Left ventricle myocardium superior (tissue), 1 donor: ENCODE measurements at places on chromosomes 7 and 10.

DNA sequence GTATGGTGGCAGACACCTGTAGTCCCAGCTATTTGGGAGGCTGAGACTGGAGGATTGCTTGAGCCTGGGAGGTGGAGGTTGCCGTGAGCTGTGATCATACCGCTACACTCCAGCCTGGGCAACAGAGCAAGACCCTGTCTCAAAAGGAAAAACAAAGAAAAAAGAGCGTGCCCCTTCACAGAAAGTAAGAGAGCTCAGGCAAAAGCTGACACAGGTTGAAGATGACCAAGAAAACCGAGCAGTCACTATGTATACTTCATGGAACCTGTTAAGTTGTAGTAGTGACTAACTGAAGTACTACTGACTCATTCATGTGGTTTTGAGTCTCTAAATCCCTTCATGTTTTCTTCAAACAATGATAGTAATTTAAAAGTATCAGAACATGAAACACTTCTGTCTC is 1.2 kb upstream of the PRRT4 start:
- no peak for DNase-seq

- DNase-seq = peak; percentile 90
Observed at GRCh38 chr10:87817609-87818504, at the start of gene ATAD1. TSS of gene ATAD1 (minus strand) at chr10:87818226. CDS start at chr10:87814599, 3,627 bp downstream.

GRCh38 chr7:120554960-120555571 is 282.1 kb downstream of the KCND2 start:
- no peak for DNase-seq

DNA sequence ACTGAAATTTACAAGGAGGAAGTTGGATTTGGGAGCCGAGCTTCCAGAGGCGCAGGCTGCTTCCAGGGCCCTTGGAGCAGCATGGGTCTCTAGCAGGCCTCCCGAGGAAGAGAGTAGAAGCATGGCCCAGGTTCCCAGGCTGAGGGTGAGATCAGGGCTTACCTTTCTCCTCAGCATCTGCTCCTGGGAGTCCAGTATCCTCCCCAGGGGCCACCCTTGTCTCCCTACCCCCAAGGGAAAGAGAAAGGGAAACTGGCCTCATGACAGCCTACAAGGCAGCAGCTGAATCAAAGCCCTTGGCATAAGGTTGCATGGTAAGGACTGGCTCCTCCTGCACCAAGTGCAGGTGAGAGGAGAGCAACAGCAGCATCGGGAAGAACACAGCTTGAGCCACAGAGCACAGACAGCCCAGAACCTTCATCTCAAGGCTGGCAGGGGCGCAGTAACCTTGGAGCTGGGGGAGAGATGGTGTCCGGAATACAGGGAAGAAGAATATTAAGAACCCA is 114.5 kb downstream of the MARCHF5 start:
- DNase-seq = no peak

- no peak for DNase-seq
Observed at GRCh38 chr7:126667742-126668366, 584.9 kb downstream of the GRM8 start.

- no peak for DNase-seq
Observed at GRCh38 chr10:6667679-6668270, 87.7 kb upstream of the PRKCQ start.

GRCh38 chr7:16098585-16099179 is 322.7 kb downstream of the CRPPA start:
- no peak for DNase-seq

DNA sequence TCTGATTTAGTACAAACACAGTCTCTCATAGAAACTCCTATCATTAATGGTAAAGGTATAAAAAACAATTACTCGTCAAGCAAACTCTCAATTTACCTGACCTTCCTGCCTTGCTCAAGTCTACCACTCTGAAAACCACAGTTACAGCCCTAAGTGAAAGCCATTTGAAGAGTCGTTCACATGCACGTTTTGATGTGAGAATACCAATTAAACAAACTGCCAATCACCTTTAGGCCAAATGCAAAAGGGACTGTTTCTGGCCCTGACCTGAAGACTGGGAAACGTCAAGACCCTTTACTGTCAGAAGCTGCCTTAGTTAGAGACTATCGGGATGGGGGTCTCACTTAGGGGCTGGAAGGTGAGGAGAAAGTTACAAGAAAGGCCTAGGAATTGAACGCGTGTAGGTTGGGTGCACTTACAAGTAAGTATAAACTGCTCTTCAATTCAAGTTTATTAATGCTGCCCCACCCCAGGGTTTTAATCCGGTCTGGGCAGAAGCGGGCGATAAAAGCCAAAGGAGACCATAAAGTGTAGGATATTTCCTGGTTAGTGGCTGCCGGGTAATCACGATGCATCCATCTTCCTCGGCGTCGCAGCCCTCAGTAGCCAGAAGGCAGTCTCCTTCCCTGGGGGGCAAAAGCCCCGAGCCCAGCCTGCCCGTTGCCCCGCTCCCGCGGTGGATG is 935 bp downstream of the TM9SF3 start:
- DNase-seq = no peak

GRCh38 chr7:30162622-30163124 is 27.9 kb downstream of the MTURN start:
- no peak for DNase-seq

GRCh38 chr7:128275681-128276080 is 34.6 kb downstream of the LEP start:
- no peak for DNase-seq

DNA sequence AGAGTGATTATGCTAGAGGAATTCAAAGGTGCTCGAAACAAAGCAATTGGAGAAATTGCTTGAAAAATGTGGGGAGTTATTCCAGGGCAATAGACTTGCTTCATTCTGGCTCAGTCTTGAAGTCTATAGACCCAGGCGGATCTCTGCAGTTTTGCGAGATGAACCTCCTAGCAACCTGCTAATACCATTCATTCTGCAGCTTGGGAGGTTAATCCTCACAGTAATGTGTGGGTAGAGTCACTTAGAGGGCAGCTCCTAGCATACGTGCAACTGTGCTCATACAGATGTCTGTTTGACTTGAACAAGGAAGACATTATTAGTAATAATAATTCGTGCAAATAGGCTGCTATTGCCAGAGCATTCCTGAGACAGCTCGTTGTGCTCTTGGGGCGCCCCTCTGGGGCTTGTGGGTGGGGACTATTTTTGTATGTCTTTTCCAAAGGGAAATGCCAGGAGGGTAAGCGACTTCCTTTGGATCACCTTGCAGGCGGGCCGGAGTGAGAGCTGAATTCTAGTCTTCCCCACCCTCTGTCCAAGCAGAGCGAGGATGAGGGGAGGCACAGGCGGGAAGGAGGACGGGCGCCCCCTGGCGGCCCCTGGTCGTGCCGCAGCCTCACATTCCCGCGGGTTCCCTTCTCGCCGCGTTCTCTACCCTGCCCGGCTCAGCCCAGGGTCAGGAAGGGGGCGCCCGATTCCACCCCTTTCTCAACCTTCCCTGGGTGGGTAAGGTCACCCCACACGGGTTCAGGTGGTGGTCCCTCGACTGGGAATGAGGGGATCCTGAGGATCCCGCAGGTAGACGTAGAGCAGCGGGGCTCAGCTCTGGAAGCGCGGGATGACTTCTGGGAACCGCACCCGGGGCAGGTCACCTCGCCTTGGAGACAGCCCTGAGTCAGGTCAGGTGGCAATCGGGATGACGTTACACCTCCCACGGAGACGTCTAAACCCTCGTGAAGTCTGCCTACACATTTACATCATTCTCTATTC is 241.5 kb downstream of the PHTF2 start:
- DNase-seq = peak; percentile 49

GRCh38 chr7:1749864-1750466 is 79.9 kb downstream of the ELFN1 start:
- peak; percentile 74 for DNase-seq

- no peak for DNase-seq
Observed at GRCh38 chr10:124566222-124566888, 104.7 kb downstream of the LHPP start.

GRCh38 chr10:30029164-30029871 is 30.1 kb downstream of the JCAD start:
- no peak for DNase-seq

- DNase-seq = no peak
Observed at GRCh38 chr7:113175525-113176104, 57.3 kb upstream of the SMIM30 start.

GRCh38 chr7:70710011-70710480 is 421.9 kb upstream of the GALNT17 start:
- no peak for DNase-seq

GRCh38 chr7:16417906-16418305 is 3.4 kb downstream of the CRPPA start:
- no peak for DNase-seq

GRCh38 chr7:105600720-105601550 is 19.6 kb upstream of the EFCAB10 start:
- DNase-seq = no peak

DNA sequence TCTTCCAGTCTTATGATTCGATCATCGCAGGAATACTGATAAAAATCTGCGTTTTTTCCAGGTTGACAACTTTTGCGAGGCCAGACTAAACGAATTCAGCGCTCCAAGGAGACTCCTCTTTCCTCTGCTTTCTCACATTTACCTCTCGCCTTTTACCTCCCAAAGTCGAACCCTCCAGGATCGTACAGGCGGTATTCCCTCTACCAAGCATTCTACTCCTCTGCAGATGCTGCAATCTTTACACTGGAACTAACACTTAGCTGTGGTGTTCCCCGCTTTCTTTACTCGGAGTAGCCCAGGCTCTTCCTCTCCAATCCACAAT is 449 bp downstream of the NUDT5 start:
- no peak for DNase-seq

DNA sequence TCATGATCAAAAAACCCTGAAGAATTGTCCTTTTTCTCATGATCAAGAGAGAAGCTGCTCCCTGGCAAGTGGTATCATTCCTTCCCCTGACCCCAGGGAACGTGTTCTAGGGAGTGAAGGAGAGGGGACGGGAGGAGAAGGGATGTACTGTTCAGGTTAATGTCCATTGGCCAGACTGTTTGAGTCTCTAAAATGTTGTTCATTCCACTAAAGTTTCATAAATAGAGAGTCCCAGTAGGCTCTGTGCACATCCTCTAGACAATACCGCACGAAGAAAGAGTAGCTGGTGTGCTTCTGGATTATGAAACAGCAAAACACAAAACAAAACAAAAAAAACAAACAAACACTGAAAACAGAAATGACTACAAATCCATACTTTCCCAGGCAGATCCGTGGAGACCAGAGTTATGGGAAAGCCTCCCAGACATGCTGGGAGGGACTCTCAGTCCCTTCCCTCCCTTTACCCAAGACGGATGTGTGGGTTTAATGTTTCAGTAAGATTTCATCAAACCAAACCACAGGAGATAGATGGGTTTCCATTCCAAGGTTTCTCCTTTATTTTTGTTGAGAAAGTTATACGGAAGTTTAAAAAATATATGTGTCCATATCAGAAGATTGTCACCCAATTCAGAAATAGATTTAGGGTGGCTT is 66.5 kb upstream of the TNS3 start:
- no peak for DNase-seq

- no peak for DNase-seq
Observed at GRCh38 chr7:31782411-31782991, 95.5 kb downstream of the PPP1R17 start.

DNA sequence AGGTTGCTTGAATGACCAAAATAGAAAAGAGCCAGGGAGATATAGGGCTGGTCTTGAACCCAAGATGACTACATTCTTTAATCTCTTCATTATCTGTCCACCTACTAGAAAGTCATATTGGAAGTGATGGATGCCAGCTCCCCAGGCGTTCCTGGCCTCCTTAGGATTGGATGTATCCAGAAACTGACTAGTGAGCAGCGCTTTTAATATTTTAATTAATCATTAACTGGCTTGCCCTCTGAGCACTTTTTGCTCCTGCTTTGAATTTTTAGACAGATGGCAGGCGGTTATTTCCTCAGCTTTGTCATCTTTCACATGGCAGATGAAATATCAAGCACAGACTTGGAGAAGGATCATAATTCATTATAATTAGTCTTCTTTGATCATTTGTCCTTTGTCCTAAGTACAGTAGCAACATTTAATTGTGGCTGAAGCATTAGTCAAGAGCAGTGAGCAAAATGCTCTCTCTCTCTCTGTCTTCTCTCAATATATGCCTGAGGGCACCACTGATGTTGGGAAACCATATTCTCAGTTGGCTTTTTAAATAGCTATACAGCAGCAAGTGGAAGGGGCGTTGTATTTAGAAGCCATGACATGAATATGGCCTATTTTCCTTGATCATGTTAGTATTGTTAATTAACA is 588.0 kb downstream of the NRG3 start:
- DNase-seq = no peak

- no peak for DNase-seq
Observed at GRCh38 chr7:92653136-92653535, 62.9 kb upstream of the FAM133B start.

DNA sequence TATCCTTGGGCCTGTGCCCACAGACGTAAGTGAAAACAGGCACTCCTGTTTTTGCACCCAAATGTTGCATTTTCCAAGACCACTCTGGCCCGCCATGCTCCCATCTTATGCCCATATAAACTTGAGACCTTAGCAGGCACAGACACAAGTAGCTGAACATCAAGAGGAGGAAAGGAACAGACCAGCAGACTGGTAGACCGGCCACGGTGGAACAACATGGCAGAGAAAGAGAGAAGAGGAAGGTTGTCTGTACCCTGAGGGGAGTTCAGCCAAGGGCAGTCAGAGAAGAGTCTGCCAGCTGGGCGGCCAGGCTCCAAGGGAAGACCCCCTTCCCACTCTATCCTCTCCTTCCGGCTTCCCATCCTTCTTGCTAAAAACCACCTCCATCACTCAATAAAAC is 85.3 kb downstream of the GPR37 start:
- DNase-seq = no peak

DNA sequence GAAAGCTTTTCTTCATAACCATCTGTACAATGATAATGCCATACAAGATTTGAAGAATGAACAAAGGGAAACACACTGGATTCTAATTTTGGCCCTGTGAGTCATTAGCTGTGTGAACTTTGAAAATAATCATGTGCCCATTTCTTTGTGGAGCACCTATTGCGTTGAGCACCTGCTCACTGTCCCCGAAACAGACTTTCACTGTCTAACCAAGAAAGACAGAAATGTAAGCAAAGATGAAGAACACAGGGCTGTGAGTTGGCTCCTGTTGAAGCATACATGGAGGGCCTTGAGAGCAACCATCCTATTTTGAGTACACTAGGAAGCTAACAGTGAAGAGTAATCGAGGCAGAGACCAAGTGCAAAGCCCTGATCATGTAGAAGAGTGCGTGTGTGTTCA is 118.4 kb upstream of the SLC25A13 start:
- no peak for DNase-seq

- DNase-seq = no peak
Observed at GRCh38 chr10:128083191-128083895, 42.9 kb downstream of the MKI67 start.

DNA sequence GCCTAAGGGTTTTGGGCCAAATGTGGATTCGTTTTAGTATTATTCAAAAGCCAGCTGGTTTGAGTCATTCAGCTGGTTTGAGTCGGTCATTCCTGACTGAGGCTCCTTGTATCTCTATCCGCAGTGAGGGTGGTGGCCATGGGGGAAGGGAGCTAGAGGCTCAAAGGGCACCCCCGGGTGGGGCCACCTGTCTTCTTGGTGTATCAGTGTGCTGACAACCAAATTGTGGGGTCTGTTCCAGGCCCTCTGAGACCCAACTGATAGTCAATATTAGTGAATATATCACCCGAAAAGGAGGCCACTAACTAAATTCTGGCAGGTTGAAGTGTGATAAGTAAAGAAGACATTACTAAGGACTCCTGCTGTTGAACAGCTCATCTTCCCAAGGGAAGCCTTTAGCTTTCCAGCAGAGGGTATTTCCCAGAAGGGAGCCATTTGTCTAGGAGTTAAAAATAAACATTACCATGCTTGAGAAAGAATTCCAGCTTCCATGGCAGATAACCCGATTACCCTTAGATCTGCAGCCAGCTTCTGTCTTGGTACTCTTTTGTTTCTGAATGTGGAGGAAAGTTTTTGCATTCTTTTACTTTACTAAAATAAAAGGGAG is 29.9 kb upstream of the DDX50 start:
- no peak for DNase-seq
